ENCODE measurements at places on chromosomes 7 and 10. TPM values are rescaled to one million over a fixed set of nuclear protein-coding genes. Genes with fewer than 3 reads are reported as not detected.

DNA sequence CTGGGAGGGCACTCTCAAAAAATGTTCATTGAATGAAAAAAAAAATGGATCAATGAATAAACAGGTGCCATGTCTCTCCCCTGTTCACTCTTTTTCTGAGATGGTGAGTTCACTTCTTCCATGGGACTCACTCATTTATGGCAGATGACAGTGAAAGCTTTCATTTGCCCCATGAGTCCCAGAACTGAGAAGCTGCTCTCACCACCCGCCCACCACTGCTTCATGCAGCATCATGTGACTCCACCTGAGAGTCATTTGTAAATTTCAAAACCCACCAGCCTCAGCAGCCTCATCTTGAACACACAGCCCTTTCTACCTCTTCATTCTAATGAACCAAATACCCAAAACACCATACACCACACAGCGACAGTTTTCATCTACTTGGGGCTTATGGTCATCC, 64.9 kb downstream of the SCRN1 start:
- no peaks in the 10 kb centered on the region for H3K27me3 ChIP-seq
- no peak overlapping the region for H3K27ac ChIP-seq
- H3K36me3 ChIP-seq: no peaks in the 10 kb centered on the region

- peaks cover under 1% of the 10 kb centered on the region for H3K4me1 ChIP-seq
- H3K36me3 ChIP-seq: no peaks in the 10 kb centered on the region
- peaks cover 18% of the 10 kb centered on the region for H3K27me3 ChIP-seq
Measured at GRCh38 chr10:69807696-69808095, 6.0 kb downstream of the COL13A1 start.

- H3K36me3 ChIP-seq: no peaks in the 10 kb centered on the region
- peaks cover 2% of the 10 kb centered on the region for H3K27me3 ChIP-seq
- H3K4me3 ChIP-seq: no peak overlapping the region
- no peak for DNase-seq
- no peaks in the 10 kb centered on the region for H3K4me1 ChIP-seq
- no peak overlapping the region for H3K27ac ChIP-seq
Measured at GRCh38 chr10:13767676-13768178, 181.0 kb downstream of the PRPF18 start.

GRCh38 chr10:98949306-98949705, 286.3 kb downstream of the HPSE2 start:
- DNase-seq: no peak
- H3K4me1 ChIP-seq: no peaks in the 10 kb centered on the region
- H3K27ac ChIP-seq: no peak overlapping the region
- H3K36me3 ChIP-seq: no peaks in the 10 kb centered on the region
- H3K27me3 ChIP-seq: no peaks in the 10 kb centered on the region

DNA sequence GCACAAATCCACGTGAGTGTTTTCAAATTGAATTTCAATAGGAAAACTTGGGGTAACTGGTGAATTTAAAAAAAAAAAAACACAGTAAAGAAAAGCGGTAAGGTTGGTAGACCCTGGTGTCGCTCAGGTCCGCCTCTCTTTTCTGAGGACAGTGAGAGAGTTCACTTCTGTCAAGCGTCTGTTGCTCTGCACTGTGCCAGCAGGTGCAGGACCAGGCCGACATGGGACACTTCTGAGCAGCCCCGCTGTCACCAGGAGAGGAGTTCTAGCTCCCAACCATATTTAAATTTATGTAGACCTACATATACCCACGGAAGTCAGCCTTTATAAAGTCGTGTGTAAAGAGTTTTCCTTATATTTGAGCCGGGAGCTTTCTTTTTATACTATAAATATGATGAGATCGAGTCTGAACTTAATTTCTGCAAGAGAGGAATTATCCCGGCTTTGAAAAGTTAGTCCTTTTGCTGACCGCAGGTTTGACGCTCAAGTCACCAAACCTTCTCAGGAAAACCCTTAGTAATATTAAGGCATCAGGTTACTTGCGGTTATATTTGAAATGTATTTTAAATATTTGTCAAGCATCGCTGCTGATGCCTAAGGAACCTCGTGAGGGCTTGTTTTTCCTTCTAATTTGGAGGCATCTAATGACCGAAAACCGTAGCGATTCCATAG, 531 bp downstream of the IKZF1 start:
- H3K27ac ChIP-seq: peak overlapping the region; percentile 93
- DNase-seq: no peak
- H3K36me3 ChIP-seq: peaks cover 11% of the 10 kb centered on the region
- H3K4me3 ChIP-seq: peak overlapping the region; percentile 87
- H3K4me1 ChIP-seq: peaks cover 40% of the 10 kb centered on the region

- H3K36me3 ChIP-seq: no peaks in the 10 kb centered on the region
- no peaks in the 10 kb centered on the region for H3K4me1 ChIP-seq
- H3K27ac ChIP-seq: no peak overlapping the region
Measured at GRCh38 chr10:49363309-49364031, 32.4 kb downstream of the DRGX start.

GJD4 gene
- total RNA-seq: not detected

DNA sequence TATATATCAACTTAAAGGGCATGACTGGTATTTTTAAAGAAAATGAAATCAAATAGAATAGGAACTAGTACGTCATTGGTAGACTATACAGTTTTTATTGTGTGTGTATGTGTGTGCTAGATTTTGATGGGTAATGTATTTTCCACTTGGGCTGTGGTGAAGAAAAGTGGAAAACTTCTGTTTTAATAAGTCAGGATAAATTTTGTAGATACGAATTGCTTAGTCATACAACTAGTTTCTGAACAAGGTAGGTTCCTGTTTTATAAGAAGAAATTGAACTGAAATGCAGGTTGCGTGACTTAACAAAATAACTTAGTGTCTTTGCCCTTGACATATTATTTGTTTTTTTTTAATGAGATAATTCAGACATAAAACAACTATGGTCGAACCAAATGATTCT, 24.3 kb downstream of the UBN2 start:
- H3K27me3 ChIP-seq: no peaks in the 10 kb centered on the region
- H3K36me3 ChIP-seq: peaks cover 57% of the 10 kb centered on the region
- H3K4me3 ChIP-seq: no peak overlapping the region
- no peak overlapping the region for H3K27ac ChIP-seq

NAT16 gene
- not detected for total RNA-seq

Measured in CD4-positive, alpha-beta T cell (primary cell).